ENCODE measurements at places on chromosomes 13 and 19.
A peak's percentile ranks its signal among the peaks of the same experiment; 100 is the strongest.

DNA sequence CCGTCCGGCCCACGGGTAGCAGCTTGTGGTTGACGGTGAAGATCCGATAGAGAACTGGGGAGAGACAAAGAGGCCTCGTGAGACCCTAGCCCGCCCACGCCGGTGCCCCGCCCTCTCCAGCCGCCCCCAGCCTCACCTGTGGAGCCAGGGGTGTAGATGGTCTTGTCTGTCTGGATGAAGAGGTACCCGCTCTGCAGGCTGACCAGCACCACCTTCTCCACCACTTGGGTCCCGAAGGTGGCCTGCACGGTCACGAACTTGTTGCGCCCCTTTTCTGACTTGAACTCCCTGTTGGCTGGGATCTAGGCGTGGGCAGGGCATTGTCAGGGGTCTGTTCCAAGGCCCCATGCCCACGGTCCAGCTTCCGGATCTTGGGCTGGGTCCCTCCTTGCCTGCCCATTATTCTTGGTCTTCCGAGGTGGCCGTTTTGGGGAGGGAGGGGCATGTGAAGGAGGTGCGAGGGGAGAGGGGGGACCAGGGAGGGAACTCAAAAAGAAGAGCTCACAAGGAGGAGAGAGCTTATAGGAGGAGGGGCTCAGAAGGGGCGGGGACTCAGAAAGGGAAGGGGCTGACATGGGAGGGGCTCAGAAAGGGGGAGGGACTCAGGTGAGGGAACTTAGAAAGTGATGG lies 2.2 kb downstream of the C3 start:
- DNase-seq = no peak

DNA sequence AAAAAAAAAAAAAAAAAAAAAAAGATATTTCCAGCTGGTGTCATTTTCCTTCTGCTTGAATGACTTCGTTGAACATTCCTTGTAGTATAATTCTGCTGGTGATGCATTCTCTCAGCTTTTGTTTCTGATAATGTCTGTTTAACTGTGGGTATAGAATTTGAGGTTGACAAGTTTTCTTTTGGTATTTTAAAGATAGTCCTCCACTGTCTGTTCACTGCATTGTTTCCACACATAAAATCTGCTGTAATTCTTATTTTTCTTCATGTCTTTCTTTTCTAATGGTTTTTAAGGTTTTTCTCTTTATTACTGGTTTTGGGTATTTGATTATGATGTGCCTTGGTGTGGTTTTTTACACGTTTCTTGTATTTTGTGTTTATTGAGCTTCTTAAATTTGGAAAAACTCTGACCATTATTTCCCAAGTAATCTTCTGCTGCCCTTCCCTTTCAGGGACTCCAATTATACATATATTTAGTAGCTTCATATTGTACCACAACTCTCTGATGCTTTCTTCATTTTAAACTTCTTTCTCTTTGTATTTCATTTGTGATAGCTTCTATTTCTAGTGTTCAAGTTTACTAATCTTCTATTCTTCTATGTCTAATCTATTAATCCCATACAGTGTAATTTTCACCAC lies 6.3 kb downstream of the EEF1AKMT1 start:
- DNase-seq = no peak

- no peak for DNase-seq
Observed at GRCh38 chr13:52695856-52696255, 43.2 kb downstream of the SUGT1 start.

DNA sequence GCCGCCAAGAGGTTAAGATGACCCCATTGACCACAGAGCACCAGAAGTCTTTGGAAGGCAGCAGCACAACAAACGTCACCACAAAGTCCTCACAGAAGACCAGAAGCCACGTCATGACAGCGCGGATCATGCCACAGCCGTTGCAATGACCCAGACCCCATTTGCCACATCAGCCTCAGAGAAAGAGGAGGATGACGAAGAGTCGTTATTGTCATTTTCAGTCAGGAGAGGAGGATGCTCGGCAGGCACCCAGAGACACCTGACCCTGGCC lies 29.6 kb upstream of the CD33 start:
- no peak for DNase-seq

DNA sequence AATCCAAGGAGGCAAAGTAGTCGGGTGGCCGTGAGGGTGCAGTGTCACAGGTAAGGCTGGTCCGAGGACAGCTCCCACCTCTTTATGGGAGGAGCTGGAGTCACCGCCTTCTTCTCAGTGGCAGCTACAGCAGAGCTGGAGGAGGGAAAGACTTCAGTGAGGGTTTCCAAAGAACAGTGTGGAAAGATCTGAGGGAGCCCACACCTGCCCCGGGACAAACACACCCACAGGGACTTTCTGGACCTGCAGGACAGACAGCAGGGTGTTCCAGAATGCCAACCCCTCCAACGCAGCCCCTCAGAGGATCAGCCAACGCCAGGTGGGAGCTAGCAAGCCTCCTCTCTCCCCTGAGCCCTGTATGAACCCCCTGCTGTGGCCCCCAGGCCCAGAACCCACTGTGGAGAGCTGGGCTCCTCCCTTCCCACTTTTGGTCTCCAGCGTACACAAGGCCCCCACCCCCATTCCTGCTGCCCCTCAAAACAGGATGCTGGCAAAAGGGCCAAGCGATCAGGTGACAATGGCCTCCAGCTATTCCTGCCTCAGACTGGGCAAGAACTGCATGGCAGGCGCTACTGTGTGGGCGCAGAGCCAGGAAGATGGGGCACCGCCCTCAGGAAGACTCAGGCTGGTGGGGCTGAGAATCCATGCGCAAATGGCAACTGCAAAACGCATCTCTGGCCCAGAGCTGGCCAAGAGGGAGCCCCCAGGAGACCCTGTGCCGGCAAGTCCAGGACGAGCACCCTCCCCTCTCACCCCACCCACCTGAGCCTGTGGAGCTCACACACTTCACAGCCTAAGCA lies 3.5 kb upstream of the CD320 start:
- DNase-seq = no peak

DNA sequence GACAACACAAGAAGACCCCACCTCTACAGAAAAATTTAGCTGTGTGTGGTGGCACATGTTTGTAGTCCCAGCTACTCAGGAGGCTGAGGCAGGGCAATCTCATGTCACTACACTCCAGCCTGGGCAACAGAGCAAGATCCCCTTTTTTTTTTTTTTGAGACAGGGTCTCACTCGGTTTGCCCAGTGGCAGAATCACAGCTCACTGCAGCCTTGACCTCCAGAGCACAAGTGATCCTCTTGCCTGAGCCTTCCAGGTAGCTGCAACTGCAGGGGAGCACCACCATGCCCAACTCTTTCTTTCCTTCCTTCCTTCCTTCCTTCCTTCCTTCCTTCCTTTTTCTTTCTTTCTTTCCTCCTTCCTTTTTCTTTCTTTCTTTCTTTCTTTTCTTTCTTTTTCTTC lies 4.2 kb upstream of the CLEC4G start:
- no peak for DNase-seq

DNA sequence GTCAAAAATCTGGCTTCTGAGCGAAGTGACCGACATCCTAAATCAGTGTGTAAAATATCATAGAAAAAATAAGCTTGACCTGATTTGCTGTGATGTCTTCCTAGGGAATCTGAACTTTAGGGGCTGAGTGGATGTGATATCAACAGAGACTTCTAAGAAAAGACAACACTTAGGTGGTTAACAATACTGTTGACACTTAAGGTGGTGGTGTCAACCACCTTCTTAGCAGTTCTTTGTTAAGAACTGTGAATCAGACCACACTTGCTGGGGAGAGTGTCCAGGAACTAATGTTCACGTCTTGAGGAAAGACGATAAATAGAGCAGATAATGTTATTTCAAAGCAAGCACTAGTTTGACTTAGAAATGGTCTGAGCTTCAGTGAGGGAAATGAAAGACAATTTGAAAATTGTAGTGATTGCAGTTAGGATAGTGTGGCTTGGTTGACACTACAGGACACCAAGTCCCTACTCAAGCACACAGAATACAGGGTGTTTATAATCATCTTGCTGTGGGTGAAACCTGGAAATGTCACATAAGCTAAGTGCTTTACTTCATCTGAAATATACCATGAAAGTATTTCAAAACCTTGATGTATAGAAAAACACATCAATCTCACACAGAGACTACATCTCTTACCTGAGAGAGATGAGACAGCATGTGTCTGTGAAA lies 1936.5 kb downstream of the PCDH9 start:
- DNase-seq = no peak

- DNase-seq = no peak
Observed at GRCh38 chr19:48836089-48837017, at the start of gene HSD17B14. Gene HSD17B14, minus strand, starts transcription at chr19:48836491. Its CDS starts 80 bp downstream, at chr19:48836411.

GRCh38 chr19:49287141-49287770 lies 37.7 kb downstream of the SLC6A16 start:
- DNase-seq = no peak

- no peak for DNase-seq
Observed at GRCh38 chr13:29922896-29923295, 72.5 kb upstream of the UBL3 start.

DNA sequence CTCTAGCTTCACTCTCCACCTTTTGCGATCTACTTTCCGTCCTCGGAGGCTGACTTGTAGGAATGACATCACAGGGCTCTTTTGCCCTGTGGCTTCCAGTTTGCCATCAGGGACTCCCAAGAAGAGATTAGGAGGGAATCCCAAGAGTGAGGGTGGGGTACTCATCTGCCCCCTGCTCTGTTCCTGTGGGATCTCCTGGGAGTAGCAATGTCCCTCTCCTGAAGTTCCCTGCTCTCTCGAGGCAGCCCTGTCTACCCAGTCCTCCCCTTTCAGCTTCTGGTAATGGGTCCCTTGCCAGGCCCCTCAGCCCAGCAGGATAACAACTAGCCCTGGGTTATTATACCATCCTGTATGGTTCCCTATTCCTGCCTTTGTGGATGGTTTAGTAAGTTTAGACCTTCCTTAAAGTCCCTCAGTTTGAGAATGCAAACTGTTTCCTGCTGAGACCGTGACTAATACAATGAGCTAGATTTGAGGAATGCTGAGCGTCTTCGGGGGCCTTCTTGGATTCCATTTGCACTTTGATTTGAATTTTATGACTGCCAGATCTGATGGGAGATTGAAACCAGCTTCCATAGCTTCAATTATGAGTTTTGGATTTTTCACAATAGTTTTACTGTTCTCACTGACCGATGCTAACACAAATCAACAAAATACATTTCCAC lies 73.7 kb upstream of the IPO5 start:
- no peak for DNase-seq

- no peak for DNase-seq
Observed at GRCh38 chr19:49362929-49363267, 682 bp upstream of the TEAD2 start.

DNA sequence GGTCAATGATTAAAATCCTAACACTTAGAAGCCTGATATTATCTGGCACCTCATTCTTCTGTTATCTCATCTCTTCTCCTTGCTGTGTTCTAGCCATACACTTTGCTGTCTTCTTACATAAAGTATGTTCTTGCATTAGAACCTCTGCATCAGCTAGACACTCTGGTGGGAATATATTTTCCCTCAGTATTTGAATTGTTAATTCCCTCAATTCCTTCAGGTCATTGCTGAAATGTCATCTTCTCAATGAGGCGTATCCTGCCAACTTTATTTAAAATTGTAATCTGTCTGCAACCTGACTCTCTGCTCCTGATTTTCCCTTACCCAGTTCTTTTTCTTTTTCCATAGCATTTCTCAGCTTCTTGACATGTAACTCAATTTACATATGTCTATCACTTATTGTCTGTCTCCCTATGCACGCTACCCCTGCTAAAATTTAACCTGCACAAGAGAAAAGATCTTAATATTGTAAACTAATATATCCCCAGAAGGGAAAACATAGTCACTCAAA lies 138.2 kb downstream of the UGGT2 start:
- DNase-seq = no peak

GRCh38 chr19:8001995-8002849 lies 3.2 kb downstream of the ELAVL1 start:
- DNase-seq = peak; percentile 56

GRCh38 chr19:15584541-15585115 lies 30.4 kb upstream of the CYP4F8 start:
- DNase-seq = peak; percentile 85

DNA sequence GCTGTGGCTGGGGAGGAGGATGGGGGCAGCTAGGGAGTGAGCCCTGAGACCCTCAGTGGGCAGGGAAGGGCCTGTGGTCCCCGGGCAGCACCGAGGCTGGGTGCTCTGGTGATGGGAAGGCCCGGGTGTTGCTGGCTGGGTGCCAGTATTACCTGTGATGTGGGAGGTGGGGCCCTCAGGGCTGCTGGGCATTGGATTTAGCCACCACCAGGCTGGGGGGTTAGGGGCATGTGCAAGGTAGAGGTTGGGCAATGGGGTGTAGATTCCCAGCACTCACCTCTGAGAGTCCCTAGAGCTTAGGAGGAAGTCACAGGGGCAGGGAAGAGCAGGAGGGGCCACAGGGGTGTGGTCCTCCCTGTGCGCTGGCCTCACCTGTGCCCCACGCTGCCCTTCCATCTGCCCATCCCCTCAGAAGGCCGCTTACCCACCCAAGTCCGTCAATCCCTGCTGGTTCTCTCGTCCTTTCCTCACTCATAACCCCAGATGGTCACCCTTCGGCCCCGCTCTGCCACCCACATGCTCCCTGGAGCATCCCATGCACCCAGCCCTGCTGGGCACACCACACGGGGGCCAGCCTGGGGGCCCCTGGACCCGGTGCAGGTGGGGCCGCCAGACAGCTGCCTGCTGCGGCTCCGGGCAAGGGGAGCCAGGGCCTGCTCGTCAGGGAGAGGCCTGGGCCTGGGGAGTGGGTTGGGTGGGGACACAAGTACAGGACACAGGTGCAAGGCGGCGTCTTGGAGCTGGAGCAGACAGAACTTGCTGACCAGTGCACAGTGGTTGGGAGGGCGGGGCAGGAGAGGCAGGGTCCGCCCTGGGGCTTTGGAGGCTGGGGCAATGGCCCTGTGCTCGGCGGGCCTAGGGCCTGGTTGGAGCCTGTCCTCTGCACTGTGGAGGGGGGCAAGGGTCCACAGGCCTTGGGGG lies 12.5 kb downstream of the EPN1 start:
- no peak for DNase-seq

DNA sequence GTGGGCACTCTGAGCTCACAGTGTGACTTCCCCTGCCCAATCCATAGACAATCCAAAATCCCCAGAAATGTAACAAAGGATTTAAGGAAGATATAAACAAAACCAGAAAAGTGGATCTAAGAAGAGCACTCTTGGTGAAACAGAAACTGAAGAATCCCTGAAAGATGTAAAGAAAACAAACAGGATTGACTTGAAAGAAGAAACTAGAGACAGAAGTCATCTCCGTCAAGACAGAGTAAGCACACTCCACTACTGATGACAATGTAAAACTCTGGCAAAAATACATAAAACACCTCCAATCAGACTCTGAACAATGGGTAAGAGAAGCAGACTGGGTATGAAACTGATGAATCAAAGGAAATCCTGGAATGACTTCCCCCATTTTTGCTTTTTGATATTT lies 13.5 kb downstream of the TUBGCP3 start:
- no peak for DNase-seq

GRCh38 chr19:5448374-5448773 lies 6.8 kb upstream of the ZNRF4 start:
- no peak for DNase-seq

- DNase-seq = no peak
Observed at GRCh38 chr13:38415233-38415632, 65.6 kb downstream of the UFM1 start.

GRCh38 chr19:13102666-13103580 lies at the start of gene LYL1:
Gene LYL1, minus strand, starts transcription at chr19:13102858. Its CDS starts 1,687 bp downstream, at chr19:13101171.
- DNase-seq = peak; percentile 29

- no peak for DNase-seq
Observed at GRCh38 chr13:35926859-35927530, 204.2 kb downstream of the DCLK1 start.

- no peak for DNase-seq
Observed at GRCh38 chr13:101327871-101328270, 88.4 kb downstream of the NALCN start.

- DNase-seq = no peak
Observed at GRCh38 chr13:69461397-69461796, 646.2 kb upstream of the ATXN8OS start.
